ENCODE measurements at places on chromosomes 1 and 21.

GRCh38 chr1:53359225-53359933 lies 31.5 kb upstream of the LRP8 start:
- H3K4me3 ChIP-seq = no peak overlapping the region
- no peaks in the 10 kb centered on the region for H3K36me3 ChIP-seq
- no peaks in the 10 kb centered on the region for H3K27me3 ChIP-seq
- no peak overlapping the region for H3K27ac ChIP-seq
- no peaks in the 10 kb centered on the region for H3K4me1 ChIP-seq

DNA sequence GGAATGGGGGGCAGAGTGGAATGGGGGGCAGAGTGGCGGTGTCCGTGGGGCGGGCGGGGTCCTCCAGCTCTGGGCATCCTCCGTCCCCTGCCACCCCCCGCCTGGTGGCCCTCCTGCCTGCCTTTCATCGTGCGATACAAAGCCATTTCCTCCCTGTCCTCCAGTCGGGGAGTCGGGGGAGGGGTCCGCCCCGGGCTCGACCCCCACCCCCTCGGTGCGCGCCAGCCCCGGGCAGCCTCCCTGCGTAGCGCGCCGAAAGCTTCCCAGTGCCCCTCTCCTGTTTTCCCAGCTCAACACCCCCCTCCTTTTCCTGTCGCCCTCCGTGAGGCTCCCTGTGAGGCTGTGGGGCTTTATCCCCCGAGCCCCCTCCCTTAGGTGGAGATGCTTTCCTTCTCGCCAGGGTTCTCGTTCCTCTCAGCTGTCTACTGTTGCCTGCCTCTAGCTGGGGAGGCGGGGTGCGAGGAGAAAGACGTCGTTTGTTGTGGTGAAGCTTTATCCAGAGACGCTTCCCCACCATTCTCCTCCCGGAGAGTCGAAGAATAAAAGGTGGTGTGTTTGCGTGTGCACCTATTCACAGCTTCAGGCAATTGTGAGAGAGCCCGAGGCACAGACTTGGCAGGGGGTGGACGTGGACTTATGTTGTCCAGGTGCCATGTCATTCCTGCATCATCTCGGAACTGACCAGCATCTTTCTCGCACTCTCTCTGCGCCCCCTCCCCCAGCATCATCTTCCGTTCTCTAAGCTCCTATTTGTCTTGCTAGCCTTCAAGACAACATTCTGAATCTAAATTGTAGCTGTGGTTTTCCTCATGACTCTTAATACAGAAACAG lies 848 bp downstream of the DNM3 start:
- peak overlapping the region; percentile 80 for H3K4me3 ChIP-seq
- H3K27me3 ChIP-seq = no peaks in the 10 kb centered on the region
- peak; percentile 42 for DNase-seq
- H3K27ac ChIP-seq = no peak overlapping the region
- no peaks in the 10 kb centered on the region for H3K36me3 ChIP-seq
- no peaks in the 10 kb centered on the region for H3K4me1 ChIP-seq

- H3K36me3 ChIP-seq = no peaks in the 10 kb centered on the region
- no peak overlapping the region for H3K27ac ChIP-seq
- no peaks in the 10 kb centered on the region for H3K4me1 ChIP-seq
- H3K4me3 ChIP-seq = no peak overlapping the region
- H3K27me3 ChIP-seq = no peaks in the 10 kb centered on the region
- no peak for DNase-seq
These were observed 139.1 kb upstream of the PTGFR start for GRCh38 chr1:78351551-78352216.

GRCh38 chr1:65572701-65573421 lies 152.4 kb downstream of the LEPR start:
- peaks cover 2% of the 10 kb centered on the region for H3K36me3 ChIP-seq
- DNase-seq = no peak
- H3K27ac ChIP-seq = no peak overlapping the region
- H3K4me1 ChIP-seq = peaks cover 4% of the 10 kb centered on the region
- H3K27me3 ChIP-seq = no peaks in the 10 kb centered on the region

DNA sequence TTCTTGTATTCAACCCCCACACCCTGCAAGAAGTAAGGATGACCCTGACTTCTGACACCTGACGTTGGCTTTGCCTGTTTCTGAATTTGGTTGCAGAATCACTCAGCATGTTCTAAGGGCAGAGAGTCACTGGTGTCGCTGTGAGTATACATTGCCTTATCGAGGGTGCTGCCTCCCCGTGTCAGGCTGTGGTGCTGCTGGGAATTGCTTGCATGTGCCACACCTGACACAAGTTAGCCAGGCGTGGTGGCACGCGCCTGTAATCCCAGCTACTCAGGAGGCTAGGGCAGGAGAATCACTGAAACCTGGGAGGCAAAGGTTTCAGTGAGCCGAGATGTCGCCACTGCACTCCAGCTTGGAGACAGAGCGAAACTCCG lies 45.9 kb downstream of the WDR4 start:
- H3K27me3 ChIP-seq = peaks cover 3% of the 10 kb centered on the region
- H3K36me3 ChIP-seq = peaks cover 7% of the 10 kb centered on the region
- peaks cover 4% of the 10 kb centered on the region for H3K4me1 ChIP-seq
- H3K27ac ChIP-seq = no peak overlapping the region
- peak; percentile 65 for DNase-seq
- H3K4me3 ChIP-seq = no peak overlapping the region

- H3K27me3 ChIP-seq = no peaks in the 10 kb centered on the region
- H3K36me3 ChIP-seq = peaks cover 8% of the 10 kb centered on the region
- peaks cover 8% of the 10 kb centered on the region for H3K4me1 ChIP-seq
- DNase-seq = no peak
- no peak overlapping the region for H3K4me3 ChIP-seq
- no peak overlapping the region for H3K27ac ChIP-seq
These were observed 4.6 kb downstream of the LRRC8B start for GRCh38 chr1:89529196-89529595.

- no peaks in the 10 kb centered on the region for H3K27me3 ChIP-seq
- no peak for DNase-seq
- no peak overlapping the region for H3K4me3 ChIP-seq
- H3K27ac ChIP-seq = no peak overlapping the region
- H3K4me1 ChIP-seq = 0 out of 2 replicates have a peak, but pooled peaks cover 1% of the 10 kb centered on the region
- H3K36me3 ChIP-seq = peaks cover 74% of the 10 kb centered on the region
These were observed 16.4 kb downstream of the ATP1A2 start for GRCh38 chr1:160131803-160132565.

GRCh38 chr1:210237479-210237878 lies 4.9 kb downstream of the SERTAD4 start:
- H3K4me3 ChIP-seq = no peak overlapping the region
- no peaks in the 10 kb centered on the region for H3K27me3 ChIP-seq
- no peak for DNase-seq
- peaks cover 9% of the 10 kb centered on the region for H3K4me1 ChIP-seq

- no peaks in the 10 kb centered on the region for H3K36me3 ChIP-seq
- no peaks in the 10 kb centered on the region for H3K4me1 ChIP-seq
- DNase-seq = peak; percentile 67
These were observed 1.0 kb upstream of the TP73 start for GRCh38 chr1:3651026-3651929.

DNA sequence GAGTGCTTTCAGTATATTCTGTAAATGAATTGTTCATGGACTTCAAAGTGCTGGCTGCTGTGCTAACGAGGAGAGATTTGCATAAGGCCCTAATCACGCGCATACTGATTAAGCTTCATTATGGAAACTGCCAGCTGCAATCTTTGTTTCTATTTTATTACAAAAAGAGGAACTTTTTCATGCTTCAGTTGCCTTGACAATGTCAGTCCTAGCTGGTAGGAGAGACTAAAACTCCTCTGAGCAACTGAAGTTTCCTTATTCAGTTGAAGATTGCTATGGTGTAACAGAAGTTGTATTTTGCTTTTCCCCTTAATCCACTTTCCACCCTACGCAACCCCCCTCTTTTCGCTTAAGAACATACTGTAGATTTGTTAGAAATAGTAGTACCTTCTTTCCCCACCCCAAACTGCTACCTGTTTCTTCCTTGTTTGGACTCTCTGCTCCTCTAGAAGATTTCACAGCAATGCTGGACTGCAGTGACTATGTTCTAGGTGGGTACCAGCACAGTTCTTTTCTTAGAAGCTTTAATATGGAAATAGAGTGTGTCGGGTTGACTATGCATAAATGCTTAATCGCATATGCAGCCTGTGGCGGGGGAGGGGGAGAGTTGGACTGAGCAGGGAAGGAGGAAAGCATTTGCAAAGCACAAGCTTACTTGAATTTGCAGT lies 108.3 kb downstream of the POU2F1 start:
- no peaks in the 10 kb centered on the region for H3K4me1 ChIP-seq
- peaks cover 15% of the 10 kb centered on the region for H3K36me3 ChIP-seq
- DNase-seq = peak; percentile 56
- peak overlapping the region; percentile 71 for H3K4me3 ChIP-seq

- H3K27me3 ChIP-seq = no peaks in the 10 kb centered on the region
- no peaks in the 10 kb centered on the region for H3K36me3 ChIP-seq
- peak within 1 kb of the TSS; percentile 32 for H3K27ac ChIP-seq
- peaks cover 2% of the 10 kb centered on the region for H3K4me1 ChIP-seq
These were observed at the start of gene FRRS1 for GRCh38 chr1:99766378-99766800. Gene FRRS1, minus strand, starts transcription at chr1:99766635. Its CDS starts 17,867 bp downstream, at chr1:99748768.

- H3K4me1 ChIP-seq = no peaks in the 10 kb centered on the region
- no peak overlapping the region for H3K4me3 ChIP-seq
- no peaks in the 10 kb centered on the region for H3K27me3 ChIP-seq
- no peak overlapping the region for H3K27ac ChIP-seq
These were observed 21.8 kb upstream of the COL9A2 start for GRCh38 chr1:40338745-40339419.

DNA sequence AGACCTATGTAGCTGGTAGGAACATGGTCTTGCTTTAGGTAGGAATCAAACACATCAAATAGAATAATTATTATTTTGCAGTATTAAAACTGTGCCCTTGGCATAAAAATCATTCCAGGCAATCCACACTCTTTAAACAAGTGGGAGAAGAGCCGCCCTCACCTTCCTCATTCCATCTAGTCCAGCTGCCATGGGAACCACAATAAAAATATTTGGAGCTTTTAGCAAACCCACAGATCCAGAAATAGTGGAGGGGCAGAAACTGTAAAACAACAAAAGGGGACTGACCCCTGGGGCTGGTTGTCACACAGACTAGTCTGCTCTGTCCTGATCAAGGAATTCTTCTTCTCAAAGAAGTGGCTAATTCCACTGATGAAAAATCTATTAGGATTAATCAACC lies 61.6 kb downstream of the PTPRC start:
- H3K36me3 ChIP-seq = no peaks in the 10 kb centered on the region
- H3K27ac ChIP-seq = peak overlapping the region; percentile 33
- no peaks in the 10 kb centered on the region for H3K27me3 ChIP-seq

GRCh38 chr1:116686723-116687352 lies 19.3 kb upstream of the IGSF3 start:
- H3K27me3 ChIP-seq = no peaks in the 10 kb centered on the region
- no peak for DNase-seq

DNA sequence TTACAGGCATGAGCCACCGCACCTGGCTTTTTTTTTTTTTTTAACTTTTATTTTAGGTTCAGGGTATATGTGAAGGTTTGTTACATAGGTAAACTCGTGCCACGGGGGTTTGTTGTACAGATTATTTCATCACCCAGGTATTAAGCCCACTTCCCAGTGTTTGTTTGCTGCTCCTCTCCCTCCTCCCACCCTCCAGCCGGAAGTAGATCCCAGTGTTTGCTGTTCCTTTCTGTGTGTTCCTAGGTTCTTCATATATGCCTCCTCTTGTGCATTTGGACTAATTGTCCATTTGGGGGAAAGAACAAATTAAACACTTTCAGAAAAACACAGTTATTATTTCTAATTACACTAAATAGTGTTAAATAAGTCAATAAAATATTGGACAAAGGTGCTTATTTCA lies 1.1 kb upstream of the SLC2A7 start:
- H3K4me1 ChIP-seq = no peaks in the 10 kb centered on the region
- H3K4me3 ChIP-seq = no peak overlapping the region
- DNase-seq = no peak
- H3K36me3 ChIP-seq = peaks cover 19% of the 10 kb centered on the region
- H3K27me3 ChIP-seq = no peaks in the 10 kb centered on the region
- no peak overlapping the region for H3K27ac ChIP-seq

DNA sequence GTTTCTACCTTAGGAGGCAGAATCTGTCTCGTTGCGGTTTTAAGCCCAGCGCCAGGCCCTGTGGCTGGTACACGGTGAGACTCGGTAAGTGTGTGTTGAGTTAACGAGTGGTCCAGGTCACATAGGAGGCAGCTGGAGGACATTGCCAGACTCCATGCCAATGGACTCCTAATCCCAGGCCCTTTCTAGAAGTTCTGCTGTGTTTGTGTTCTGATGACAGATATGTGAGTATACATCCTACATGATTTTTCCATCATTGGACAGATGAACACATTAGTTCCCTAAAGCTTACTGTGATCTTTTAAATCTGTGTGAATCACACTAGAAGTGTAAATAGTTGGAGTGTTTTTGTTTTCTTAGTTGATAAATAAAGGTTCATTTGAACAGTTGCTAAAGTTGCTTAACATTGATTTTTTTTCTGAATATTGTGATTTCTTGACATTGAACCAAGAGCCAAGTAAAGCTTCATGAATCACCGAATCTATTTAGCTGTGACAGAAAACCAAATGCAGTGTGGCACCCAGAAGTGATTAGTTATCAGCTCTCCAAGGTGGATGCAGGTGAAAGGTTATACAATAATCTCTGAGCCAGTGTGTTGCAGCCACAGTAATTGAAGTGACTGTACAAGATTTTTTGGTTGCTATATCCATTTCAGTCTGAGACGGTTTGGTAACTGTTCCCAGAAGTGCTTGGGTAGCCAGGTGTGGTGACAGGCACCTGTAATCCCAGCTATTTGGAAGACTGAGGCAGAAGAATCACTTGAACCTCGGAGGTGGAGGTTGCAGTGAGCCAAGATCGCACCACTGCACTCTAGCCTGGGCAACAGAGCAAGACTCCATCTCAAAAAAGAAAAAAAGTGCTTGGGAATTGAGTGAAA lies 46.3 kb downstream of the DOP1B start:
- H3K27me3 ChIP-seq = no peaks in the 10 kb centered on the region
- DNase-seq = no peak
- H3K36me3 ChIP-seq = no peaks in the 10 kb centered on the region
- H3K4me3 ChIP-seq = no peak overlapping the region

GRCh38 chr1:10898921-10899320 lies 102.5 kb upstream of the CASZ1 start:
- no peak overlapping the region for H3K4me3 ChIP-seq
- H3K4me1 ChIP-seq = peaks cover 6% of the 10 kb centered on the region
- DNase-seq = peak; percentile 26
- H3K36me3 ChIP-seq = no peaks in the 10 kb centered on the region

DNA sequence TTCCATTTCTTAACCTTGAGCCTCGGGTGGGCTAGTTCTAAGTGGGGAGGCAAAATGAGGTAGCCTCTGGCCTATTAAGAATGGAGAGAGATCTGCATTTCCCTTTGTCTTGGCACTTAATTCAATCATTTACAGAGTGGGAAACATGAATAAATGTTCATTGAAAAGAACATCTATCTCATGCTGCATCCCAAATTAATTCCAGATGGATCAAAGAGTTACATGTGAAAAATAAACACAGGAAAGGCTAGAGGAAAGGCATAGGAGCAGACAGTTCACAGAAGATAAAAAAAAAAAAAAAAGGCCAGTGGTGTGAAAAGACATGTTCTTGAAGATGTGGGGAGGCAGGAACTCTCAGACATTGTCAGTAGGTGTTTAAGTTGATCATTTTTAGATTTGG lies 35.7 kb upstream of the EPS8L3 start:
- H3K27ac ChIP-seq = no peak overlapping the region
- no peaks in the 10 kb centered on the region for H3K4me1 ChIP-seq
- DNase-seq = no peak
- no peak overlapping the region for H3K4me3 ChIP-seq
- H3K36me3 ChIP-seq = no peaks in the 10 kb centered on the region
- H3K27me3 ChIP-seq = no peaks in the 10 kb centered on the region

GRCh38 chr1:74693473-74693872 lies 19.9 kb upstream of the ERICH3 start:
- no peak overlapping the region for H3K27ac ChIP-seq
- DNase-seq = no peak
- no peaks in the 10 kb centered on the region for H3K4me1 ChIP-seq

- H3K4me1 ChIP-seq = no peaks in the 10 kb centered on the region
- H3K27me3 ChIP-seq = no peaks in the 10 kb centered on the region
- no peak overlapping the region for H3K4me3 ChIP-seq
- no peak for DNase-seq
These were observed 407.9 kb upstream of the PKN2 start for GRCh38 chr1:88276163-88276562.

Data from H9 (cell line).